ENCODE measurements at places on chromosomes 6 and 20.

DNA sequence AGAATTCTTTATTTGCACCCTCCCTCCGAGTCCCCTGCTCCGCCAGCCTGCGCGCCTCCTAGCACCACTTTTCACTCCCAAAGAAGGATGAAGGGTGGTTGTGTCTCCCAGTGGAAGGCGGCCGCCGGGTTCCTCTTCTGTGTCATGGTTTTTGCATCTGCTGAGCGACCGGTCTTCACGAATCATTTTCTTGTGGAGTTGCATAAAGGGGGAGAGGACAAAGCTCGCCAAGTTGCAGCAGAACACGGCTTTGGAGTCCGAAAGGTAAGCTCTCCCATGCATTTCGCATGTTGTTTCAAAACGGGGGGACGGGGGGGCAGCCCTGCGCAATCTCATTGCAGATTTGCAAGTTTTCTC, 357 bp downstream of the PCSK2 start:
- peak; percentile 5 for DNase-seq

GRCh38 chr20:9884061-9884460, 45.2 kb upstream of the PAK5 start:
- DNase-seq = peak; percentile 9

DNA sequence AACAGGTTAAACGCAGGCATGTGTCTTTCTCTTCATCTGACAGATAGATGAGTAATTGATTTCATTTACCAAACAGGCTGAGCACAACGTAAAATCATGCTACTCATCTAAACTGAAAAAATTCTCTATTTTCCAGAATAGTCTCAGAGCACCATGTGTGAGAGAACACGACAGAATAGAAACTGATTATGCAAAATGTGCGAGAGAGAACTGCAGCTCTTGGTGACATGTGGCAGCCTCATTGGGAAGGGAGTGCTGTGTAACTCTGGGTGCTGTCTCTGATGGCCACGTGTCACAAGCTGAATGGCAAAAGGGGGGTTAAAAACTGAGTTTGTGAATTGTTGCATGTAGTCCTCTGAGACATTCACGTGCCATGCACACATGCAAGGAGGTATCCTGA, 143.7 kb upstream of the ATXN1 start:
- DNase-seq = no peak

- no peak for DNase-seq
Measured at GRCh38 chr6:1709234-1709641, 99.5 kb downstream of the FOXC1 start.

GRCh38 chr6:142757852-142758628, 186.9 kb downstream of the HIVEP2 start:
- no peak for DNase-seq

GRCh38 chr6:12923644-12924235, 207.2 kb downstream of the PHACTR1 start:
- DNase-seq = no peak

GRCh38 chr20:57217802-57218201, 48.6 kb downstream of the BMP7 start:
- no peak for DNase-seq
